ENCODE measurements at places on chromosomes 11 and 22. TPM values are rescaled to one million over a fixed set of nuclear protein-coding genes. Genes with fewer than 3 reads are reported as not detected.

GRCh38 chr22:46922037-46922436, 159.6 kb downstream of the TBC1D22A start:
- no peak for DNase-seq

- DNase-seq: no peak
Observed at GRCh38 chr11:123356539-123356938, 73.5 kb upstream of the GRAMD1B start.

DNA sequence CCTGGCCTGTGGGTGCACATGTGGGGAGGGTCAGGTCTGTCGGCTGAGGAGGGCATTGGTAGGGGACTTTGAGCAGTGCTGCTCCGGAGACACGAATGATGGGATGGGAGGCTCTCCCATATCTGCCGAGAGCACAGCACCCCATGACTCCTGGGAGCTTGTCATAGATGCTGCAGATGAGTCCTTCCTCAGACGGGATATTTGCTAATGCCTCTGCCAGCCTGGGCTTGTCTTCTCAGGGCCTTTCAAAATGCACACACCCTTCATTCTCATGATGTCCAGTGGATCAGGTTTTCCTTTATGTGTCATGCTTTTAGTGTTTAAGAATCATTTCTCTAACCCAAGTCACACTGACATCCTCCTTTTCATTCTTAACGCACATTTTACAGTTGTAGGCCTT, 8.1 kb upstream of the RNH1 start:
- no peak for DNase-seq

Gene OR8D4
- polyA plus RNA-seq: 0.09 TPM

DNA sequence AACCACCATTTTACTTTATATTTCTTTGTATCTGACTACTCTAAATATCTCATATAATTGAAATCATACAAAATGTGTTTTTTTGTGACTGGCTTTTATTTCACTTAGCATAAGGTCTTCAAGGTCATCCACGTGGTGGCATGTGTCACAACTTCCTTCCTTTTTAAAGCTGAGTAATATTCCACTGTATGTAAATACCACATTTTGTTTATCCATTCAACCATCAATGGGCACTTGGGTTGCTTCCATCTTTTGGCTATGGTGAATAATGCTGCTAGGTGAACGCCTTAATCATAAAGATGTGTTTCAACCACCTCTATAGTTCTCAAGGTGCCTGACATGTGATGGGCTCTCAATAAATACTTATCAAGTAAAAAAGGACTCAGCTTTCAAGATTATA, 15.5 kb downstream of the RAB30 start:
- no peak for DNase-seq

Gene RTN4RL2
- polyA plus RNA-seq: 25.2 TPM

Gene RFPL1
- polyA plus RNA-seq: not detected

Gene PTPRCAP
- polyA plus RNA-seq: 1.3 TPM

GRCh38 chr11:86932924-86933875, 22.0 kb downstream of the FZD4 start:
- no peak for DNase-seq
